ENCODE measurements at places on chromosomes 3 and 15.
A peak's percentile ranks its signal among the peaks of the same experiment; 100 is the strongest.

DNA sequence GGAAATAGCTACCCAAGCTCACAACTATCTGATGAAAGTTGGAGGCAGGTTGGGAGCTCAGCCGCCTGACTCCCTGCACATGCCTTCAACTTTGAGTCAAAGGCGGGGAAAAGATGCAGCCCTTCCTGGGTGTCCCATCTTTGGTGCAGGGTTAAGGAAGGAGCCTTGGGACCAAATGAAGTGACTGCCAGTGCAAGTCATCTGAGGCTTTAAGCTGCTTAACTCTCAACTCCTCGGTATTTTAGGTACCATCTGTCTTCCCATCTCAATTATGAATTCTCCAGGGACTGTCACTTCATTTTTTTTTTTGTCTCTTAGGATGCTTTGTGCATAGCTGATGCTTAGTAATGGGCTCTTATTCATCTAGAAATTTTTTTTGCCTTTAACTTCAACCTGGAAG, 408.8 kb upstream of the C2CD4B start:
- DNase-seq = no peak

DNA sequence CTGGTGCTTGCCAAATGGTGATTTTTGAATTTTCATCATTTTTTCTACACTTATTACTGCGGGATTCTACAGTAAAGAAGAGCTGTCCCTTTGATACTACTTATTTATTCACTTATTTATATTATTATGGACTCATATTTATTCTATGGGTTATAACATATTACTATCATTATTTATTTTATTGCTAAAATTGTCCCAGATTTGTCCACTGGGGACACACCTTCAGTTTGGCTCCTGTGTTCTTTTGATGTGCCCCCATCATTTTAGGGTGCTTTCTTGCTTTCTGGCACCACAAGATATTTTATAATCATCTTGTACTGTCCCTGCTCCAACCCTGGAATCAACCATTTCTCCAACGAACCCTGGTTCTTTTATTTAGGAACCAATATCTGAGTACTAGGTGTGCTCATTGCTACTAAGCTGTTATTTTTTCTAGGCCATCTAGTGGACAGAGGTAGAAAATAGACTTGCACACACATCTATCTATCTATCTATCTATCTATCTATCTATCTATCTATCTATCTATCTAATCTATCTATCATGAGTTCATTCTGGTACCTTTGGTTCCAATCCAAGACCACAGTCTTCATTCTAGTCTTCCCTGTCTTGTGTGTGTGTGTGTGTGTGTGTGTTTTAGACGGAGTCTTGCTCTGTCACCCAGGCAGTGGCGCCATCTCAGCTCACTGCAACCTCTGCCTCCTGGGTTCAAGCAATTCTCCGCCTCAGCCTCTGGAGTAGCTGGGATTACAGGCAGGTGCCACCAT, 16.0 kb downstream of the SLC22A14 start:
- no peak for DNase-seq

GRCh38 chr3:46368569-46368968, 2.2 kb upstream of the CCR5 start:
- DNase-seq = peak; percentile 34

GRCh38 chr15:85380812-85381642, 624 bp downstream of the AKAP13 start:
- peak; percentile 26 for DNase-seq

DNA sequence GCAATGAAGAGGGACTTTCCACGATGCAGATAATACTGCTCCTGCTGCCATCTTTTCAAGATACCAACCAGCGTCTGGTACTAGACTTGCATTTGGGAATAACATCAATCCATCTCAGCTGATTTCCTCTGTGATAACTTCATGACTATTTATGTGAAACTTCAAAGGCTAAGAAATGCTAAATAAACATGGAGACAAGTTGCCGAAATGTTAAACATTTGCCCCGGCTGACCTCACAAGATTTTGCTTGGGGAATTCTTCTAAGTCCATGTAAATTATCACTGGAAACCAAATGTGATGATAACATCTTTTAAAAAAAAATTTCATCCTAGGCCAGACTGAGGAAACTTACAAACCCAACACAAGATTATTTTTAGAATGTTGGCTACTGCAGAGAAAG, 185.8 kb upstream of the PRICKLE2 start:
- no peak for DNase-seq

- no peak for DNase-seq
Observed at GRCh38 chr3:186509423-186509822, 34.8 kb downstream of the CRYGS start.

- no peak for DNase-seq
Observed at GRCh38 chr3:37995652-37996641, 5.4 kb downstream of the VILL start.

DNA sequence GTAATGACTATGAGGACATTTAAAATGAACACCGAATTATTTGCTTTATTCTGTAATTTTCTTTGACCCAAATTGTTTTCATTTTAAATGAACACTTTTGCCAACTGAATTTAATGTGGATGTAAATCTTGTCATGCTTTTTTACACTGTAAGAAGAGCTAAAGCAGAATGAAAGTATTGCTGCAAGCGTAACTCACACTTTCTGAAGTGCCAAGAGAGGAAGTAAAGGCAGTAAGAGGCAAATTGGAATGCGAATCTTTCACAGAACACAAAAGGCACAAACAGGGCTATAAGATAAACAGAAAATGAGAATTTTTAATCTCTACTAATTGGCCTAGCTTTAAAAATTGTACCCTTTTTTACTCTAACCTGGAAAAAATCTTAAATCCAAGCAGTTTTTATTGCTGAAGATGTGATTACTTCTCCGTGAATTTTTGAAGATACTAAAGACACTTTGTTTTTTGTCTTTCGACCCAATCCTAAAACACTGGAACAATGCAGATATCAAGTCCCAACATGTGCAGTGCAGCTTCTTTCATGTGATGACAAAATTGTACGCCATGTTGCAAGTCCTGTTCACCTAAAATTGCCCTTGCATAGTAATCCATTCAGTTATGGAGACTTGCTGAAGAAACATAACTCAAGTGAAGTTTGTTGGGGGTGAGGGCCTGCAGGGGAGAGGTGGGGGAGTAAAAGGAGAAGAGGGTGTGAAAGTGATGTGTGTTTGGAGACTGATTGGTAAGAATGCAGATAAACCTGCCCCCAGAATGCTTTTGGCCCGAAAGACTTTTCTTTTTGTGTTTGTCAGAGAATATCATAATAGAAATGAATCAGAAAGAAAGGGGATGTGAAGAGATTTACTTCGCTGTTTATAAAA, 1.4 kb downstream of the ARID3B start:
- no peak for DNase-seq

GRCh38 chr15:80028937-80029336, 30.5 kb upstream of the ZFAND6 start:
- no peak for DNase-seq

DNA sequence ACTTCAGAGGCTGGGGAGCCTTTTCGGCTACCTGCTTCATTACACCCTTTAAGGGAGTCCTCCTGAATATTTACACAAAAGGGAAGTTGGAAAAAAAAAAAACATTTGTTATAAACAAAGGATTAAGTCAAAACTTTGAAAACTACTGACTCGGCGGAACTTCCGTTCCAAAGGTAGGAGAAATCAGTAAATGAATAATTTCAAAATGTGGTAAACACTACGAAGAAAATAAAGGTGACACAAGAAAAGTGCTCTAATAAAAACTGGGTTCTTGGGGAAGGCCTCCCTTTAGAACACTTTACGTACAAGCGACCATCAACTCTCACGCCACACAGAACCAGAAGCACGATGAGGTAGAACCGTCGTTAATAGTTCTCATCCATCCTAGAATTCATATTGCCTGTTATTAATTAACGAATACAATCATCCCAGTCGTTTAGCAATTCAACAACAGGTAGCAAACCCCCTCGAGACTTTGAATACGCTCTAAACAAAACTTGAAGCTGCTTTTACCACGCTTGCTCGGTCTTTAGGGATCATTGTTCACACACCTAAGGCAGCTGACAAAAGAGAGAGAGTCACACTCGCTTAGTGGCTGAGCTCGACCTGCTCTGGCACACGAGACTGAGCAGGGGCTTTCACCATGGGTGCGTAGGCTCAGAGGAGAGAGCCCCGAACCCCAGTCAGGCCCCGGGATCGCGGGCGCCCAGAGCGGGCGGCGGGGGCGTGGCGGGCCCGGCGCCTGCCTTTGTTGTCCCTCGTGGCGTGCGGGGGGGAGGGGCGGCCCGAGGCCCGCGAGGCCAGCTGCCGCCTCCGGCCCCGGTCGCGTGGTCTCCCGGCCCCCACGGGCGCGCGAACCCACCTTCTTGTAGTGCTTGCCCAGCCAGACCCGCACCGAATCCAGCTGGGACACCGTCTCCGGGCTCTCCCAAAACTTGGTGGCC, 680 bp downstream of the SMARCC1 start:
- DNase-seq = no peak

- DNase-seq = no peak
Observed at GRCh38 chr3:128970740-128971047, 23.2 kb downstream of the CFAP92 start.

- DNase-seq = no peak
Observed at GRCh38 chr3:171373711-171374110, 86.5 kb downstream of the TNIK start.

DNA sequence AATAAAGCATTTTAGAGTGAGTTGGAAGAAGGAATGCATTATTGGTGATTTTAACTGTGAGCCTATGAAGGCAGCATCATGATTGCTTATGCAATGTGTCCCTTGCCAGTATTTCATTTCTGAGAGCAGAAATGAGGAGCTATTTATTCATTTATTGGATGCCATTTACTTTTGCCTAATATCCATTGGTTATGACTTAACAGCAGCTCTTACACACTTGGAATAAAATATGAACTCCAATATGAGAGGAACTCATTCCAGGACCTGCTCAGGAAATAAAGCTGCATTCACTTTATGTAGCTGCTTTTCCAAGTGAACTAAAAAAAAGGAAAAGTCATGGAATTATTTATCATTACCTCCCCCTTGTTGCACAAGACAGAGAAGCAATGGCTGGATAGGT, 280.1 kb downstream of the LRTM1 start:
- DNase-seq = no peak

GRCh38 chr3:96657710-96658109, 156.7 kb upstream of the EPHA6 start:
- DNase-seq = no peak

- no peak for DNase-seq
Observed at GRCh38 chr3:77348244-77348855, 308.5 kb downstream of the ROBO2 start.

GRCh38 chr15:93036951-93037819, 51.8 kb downstream of the RGMA start:
- DNase-seq = no peak

- no peak for DNase-seq
Observed at GRCh38 chr3:150180334-150180733, 209.6 kb upstream of the PFN2 start.

GRCh38 chr3:9251055-9251786, 1.8 kb upstream of the SRGAP3 start:
- no peak for DNase-seq

- DNase-seq = no peak
Observed at GRCh38 chr3:144816323-144816722, 844.7 kb downstream of the DIPK2A start.

DNA sequence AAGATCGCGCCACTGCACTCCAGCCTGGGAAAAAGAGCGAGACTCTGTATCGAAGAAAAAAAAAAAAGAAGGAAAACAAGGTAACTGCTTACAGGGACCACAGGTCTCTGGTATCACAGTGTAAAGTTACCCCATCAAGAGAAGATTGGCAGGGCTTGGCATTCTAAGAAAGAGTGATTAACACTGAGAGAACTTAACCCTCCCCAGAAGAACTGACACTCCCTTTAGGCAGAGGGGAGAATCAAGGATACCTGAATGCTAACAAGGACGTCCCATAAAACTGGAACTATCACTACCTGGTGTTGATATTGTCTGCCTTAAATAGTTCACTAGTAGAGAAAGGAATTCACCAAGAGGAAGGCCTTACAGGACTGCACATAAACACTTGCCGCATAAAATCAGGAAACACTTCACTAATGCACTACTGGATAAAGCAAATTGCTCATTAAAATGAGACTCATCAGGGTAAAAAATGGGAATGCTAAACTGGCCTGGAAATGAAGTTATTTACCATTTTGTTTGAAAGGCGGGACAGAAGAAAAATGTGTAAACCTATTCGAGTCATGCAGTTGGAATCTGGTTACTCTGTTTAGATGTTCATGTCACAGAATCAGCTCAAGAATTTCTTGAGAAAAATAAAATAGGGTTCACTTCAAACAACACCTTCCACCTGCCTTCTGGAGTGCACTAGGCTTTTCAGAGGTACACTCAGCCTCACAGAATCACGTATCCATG, 121.6 kb downstream of the FOXP1 start:
- DNase-seq = no peak

GRCh38 chr15:63344731-63345390, 36.8 kb downstream of the CA12 start:
- no peak for DNase-seq
